NK-92 treated with Interleukin-12 subunit alpha and Interleukin-12 subunit beta, amount 100 ng/mL, for 24 hours (cell line): ENCODE measurements at places on chromosomes 2 and 18.

DNA sequence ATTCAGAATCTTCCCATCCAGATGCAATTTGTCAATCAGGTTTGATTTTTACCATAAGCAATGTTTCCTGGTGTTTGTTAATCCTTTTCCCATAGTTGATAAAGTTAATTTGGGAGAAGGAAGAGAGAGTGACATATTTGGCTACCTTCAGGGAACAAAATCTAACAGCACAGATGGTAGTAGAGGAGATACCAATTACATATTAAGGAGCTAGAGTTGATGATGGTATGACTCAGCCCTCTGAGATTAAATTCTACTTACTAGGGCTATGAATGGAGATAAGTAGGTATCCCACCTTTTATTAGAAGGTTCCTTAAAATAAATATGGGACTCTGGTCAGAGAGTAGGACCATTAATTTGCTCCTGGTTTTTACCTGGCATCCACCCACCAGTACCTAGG, 139.7 kb downstream of the EHBP1 start:
- no peak for DNase-seq

- DNase-seq, result no peak
These were observed 24.7 kb downstream of the TLK1 start for GRCh38 chr2:171136024-171136423.

DNA sequence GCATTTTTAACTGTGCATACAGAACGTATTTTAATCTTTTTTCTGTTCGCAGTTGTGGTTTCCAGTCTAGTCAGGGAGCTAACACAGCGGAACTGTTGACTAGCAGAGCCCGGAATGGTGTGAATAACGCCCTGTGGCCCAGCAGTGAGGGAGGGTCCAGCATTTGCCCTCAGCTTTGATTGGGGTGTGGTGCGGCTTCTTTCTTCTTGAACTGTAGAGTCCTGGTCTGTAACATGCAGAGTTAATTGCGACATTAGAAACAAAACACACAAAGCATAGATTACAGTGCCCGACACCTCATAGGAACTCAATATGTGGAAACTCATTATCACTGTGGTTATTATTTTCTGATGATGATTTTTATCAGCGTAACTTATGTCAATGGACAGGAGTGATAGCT, 253.6 kb downstream of the SOX11 start:
- DNase-seq, result no peak

GRCh38 chr2:31170071-31170698, 31.9 kb upstream of the GALNT14 start:
- peak; percentile 18 for DNase-seq

DNA sequence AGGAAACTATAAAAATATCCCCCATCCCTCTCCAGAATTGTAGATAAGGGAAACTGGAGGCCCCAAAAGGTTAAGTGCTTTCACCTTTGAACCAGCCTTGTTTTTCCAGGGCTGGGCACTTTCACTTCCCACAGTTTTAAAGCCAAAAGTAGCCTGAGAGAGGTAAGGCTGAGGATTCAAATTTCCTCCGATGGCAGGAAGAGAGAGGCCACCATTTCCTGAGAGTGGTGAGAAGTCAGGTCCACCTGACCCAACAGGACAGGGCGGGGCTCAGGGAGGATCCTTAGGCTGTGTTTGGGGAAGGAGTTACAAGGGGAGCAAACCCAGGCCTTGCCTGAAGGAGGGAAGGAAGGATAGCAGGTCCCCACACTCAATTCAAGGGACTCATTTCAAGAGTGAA, 4.7 kb upstream of the TEX261 start:
- no peak for DNase-seq

DNA sequence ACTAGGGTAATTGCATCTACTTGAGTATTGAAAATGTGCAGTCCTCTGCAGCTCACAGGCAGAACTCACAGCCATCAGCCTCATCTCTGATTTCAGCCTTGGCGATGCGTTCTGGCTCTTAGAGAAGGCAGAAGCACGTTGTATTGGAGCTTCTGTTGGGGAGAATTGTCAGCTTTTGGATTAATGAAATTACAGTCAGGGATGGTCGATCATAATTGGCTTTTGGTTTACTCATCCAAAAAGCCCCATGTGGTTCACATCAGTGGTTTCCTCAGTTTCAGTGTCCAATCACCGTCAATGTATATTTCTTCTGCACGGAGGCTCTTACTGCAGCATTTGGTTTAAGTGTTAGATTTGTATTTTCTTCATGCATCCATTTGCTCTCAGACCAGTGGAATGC, 218.5 kb upstream of the SOX11 start:
- DNase-seq, result no peak

- DNase-seq, result no peak
These were observed 56.4 kb downstream of the RTP5 start for GRCh38 chr2:241925821-241926441.

- no peak for DNase-seq
These were observed 55.4 kb upstream of the ACVR1 start for GRCh38 chr2:157931542-157931941.

- no peak for DNase-seq
These were observed 505.5 kb upstream of the FAM98A start for GRCh38 chr2:34104601-34105000.

DNA sequence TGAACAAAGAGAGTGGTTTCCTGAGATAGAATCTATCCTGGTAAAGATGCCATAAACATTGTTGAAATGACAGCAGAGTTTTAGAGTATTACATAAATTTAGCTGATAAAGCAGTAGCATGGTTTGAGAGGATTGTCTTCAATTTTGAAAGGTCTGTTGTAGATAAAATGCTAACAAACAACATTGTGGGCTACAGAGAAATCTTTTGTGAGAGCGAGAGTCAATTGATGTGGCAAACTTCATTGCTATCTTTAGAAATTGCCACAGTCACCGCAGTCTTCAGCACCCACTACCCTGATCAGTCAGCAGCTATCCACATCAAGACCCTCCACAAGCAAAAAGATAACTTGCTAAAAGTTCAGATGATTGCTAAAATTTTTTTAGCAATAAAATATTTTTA, 17.5 kb downstream of the VRK2 start:
- DNase-seq, result no peak

- no peak for DNase-seq
These were observed 299.7 kb downstream of the TNS1 start for GRCh38 chr2:217703102-217703501.

DNA sequence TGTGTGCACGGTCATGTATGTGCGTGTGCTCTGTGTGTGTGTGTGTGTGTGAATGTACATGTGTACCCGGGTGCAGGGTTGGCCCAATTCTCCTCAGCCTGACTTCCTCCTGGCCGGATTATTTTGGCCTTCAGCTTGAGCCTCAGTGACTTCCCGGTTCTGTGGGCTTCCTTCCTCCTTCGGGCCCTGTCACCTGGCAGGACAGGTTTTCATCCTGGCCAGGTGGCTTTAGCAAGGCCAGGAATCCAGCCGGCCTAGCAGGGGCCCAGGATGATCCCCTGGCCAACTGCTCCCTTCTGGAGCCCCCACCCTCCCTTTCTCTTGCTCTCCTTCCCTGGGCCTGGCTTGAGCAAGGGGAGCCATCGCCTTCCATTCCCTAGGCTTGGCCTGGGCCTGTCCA, 140.5 kb downstream of the INHBB start:
- DNase-seq, result no peak

DNA sequence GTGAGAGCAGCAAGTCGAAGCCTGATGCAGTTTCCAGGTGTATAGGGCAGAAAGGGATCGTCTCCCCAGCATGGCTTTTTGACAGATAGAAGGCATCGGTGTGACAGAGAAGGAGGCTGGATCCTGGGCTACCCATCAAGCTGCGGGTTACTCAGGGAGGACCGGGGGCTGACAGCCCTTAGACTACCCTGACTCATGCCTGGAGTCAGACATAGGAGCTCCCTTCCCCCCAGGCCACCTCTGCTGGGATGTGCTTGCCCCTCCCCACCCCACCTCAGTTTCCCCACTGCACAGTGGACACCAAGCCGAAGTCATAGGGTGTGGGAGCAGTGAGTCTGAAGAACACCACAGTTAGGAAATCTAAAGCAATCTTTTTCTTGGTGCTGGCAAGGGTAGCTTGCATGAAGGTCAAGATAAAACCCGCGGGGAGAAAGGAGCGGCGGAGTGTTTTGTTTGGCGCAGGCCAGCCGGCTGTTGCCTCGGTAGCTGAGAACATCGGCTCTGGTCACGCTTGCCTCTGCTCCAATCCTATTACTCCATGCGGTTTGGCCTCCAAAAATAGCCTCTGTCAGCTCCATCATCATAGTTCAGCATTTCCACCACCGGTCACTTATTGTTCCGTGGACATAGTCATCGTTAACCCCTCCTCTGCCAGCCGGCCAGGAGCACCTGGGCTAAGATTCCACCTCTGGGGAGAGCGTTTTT, 169.2 kb upstream of the GLI2 start:
- no peak for DNase-seq
